ENCODE measurements at places on chromosomes 6 and 20. TPM values are rescaled to one million over a fixed set of nuclear protein-coding genes. Genes with fewer than 3 reads are reported as not detected.

GRCh38 chr6:116251568-116252384 is 2.1 kb downstream of the TSPYL4 start:
- no peak for DNase-seq

The ADAM33 gene
- 52.6 TPM for total RNA-seq

DNA sequence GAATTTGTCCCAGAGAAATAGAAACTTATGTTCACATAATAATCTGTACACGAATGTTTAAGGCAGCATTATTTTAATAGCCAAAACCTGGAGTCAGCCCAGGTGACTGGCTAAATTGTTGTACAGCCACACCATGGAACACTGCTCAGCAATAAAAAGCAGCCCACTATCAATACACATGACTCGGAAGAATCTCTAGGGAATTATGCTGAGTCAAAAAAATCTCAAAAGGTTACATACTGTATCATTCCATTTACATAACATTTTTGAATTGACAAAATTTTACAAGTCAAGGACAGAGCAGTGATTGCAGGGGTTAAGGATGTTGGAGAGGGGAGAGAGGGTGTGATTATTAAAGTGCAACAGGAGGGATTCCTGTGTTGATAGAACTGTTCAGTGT is 163.4 kb downstream of the UBE3D start:
- DNase-seq: no peak

The FAXC gene
- 4.9 TPM for total RNA-seq

- no peak for DNase-seq
Measured at GRCh38 chr20:63471981-63472831, at the start of gene KCNQ2. Gene KCNQ2, minus strand, starts transcription at chr20:63472655. Its CDS starts 192 bp downstream, at chr20:63472463.

Measured in tongue (tissue), 3 donors.